ENCODE measurements at places on chromosomes 2 and 18.

DNA sequence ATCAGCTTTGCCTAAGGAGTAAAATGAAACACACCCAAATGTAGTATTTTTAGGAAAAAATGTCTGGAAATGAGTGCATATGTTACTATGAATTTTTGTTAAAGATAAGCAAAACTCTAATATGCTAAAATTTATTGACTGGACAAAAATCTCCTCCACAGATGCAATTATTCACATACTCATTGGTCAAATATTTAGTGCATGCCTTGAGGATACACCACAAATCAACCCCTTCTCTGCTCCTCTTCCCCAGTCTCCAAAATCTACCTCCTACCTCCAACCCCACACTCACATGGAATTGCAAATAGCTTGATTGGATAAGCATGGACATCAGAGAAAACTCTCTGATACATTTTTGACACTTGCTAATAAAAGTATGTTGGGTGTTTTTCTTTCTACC, 95.6 kb upstream of the CDC42EP3 start:
- no peak for DNase-seq

GRCh38 chr18:42141439-42141838, 186.4 kb downstream of the PIK3C3 start:
- no peak for DNase-seq

- DNase-seq: no peak
Measured at GRCh38 chr18:62245699-62246098, 58.6 kb downstream of the RELCH start.

- DNase-seq: no peak
Measured at GRCh38 chr2:165636959-165637358, 157.1 kb downstream of the GALNT3 start.
